Kidney epithelial cell (primary cell): ENCODE measurements at places on chromosomes 7 and 10.

GRCh38 chr7:110105840-110106239 lies 985.1 kb upstream of the LRRN3 start:
- DNase-seq: no peak

DNA sequence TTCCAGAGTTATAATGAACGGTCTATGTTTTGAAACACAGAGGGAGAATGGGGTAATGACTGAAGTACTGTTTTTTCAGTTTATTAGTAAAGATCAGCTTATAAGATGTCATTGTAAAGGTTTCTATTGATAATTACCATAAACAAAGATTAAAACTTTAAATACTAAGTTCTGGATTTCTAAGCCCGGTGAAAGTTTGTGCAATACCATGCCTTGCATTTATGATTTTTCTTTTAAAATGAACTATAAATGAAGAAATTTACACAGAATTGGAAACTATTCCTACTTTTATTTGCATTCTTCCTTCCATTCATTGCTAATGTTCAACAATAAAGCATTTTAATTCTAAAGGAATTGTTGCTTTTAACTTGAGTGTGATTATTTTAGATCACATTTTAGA lies 4.9 kb downstream of the MEOX2 start:
- no peak for DNase-seq

DNA sequence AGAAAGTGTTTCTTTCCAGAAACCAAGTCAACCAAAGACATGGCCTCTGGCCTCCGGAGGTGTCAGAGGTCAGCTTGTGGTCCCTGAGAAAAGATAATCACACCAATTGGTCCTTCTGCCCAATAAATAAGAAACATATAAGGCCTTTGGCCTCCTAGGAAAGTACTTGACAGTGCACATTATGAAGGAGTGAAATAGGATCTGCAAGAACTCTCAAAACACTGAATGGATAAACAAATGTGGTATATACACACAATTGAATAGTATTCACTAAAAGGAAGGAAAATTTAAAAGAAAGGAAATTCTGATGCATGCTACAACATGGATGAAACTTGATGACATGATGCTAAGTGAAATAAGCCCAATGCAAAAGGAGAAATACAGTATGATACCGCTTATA lies 35.4 kb upstream of the NRF1 start:
- DNase-seq: no peak

- DNase-seq: no peak
Measured at GRCh38 chr7:22181663-22182062, 175.3 kb downstream of the RAPGEF5 start.

- no peak for DNase-seq
Measured at GRCh38 chr7:112550468-112551060, 69.8 kb downstream of the LSMEM1 start.

DNA sequence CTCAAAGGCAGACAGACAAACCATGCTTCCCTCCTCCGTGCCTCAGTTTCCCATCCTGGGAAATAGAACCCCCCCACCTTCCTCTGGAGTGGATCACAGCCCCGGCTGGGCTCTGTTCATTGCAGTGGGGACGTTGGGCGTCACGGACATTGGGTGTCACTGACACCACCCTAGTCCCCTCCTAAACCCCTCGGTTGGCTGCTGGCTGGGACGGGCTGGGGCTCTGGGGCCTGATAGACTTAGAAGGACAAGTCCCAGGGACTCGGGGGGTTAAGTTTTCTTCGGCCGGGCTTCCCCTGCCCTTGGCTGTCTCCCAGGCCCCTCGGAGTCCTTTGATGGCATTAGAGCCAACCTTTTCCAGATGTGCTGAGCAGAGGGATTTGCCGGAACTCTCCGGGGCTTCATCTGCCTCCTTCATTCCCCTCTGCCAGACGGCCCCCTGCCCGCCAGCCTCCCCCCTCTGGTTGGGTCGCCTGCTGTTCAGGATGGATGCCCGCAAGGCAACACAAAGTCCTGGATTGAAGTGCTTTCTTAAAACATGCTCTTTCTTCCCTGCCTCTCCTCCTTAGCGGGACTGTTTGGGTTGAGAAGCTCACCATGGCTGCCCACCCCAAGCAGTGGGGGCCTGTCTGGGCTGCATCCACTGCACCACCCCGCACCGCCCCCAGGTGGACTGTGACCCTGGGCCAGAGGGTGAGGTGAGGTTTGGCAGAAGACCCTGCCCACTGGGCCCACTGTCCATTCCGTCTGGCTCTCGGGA lies 73.0 kb downstream of the COL26A1 start:
- no peak for DNase-seq

DNA sequence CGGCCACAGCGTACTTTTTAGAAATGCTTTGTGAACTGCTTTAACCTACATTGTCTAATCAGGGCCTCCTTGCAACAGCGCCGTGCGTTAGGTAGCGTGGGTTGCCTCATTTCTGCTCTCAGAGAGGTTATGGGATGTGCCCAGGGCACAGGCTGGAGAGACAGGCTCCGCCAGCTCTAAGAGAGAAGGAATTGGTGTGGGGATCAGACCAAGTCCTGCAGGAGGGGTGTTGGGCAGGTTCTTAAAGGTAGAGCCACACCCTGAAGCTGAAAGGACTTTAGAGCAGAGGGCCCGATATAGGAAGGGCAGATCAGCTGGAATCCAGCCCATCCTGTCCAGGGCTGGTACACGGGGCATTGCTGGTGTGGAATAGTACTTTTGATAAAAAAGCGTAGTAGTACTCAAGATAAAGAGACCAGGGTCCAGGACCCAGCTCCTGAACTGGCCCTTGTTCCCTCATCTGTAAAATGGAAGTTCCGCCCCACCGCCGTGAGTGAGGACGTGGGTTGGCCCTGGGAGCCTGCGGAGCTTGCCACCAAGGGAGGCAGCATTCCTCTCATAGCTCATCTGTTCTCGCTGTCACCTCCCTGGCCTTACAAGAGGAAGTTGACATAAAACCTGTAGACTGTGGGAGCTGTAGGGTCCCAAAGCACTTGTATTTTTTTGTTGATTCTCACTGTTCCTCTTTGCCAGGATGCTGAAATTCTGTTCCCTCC lies 37.2 kb downstream of the TMEM120A start:
- DNase-seq: no peak

- DNase-seq: no peak
Measured at GRCh38 chr10:97861924-97862323, 12.3 kb downstream of the GOLGA7B start.

DNA sequence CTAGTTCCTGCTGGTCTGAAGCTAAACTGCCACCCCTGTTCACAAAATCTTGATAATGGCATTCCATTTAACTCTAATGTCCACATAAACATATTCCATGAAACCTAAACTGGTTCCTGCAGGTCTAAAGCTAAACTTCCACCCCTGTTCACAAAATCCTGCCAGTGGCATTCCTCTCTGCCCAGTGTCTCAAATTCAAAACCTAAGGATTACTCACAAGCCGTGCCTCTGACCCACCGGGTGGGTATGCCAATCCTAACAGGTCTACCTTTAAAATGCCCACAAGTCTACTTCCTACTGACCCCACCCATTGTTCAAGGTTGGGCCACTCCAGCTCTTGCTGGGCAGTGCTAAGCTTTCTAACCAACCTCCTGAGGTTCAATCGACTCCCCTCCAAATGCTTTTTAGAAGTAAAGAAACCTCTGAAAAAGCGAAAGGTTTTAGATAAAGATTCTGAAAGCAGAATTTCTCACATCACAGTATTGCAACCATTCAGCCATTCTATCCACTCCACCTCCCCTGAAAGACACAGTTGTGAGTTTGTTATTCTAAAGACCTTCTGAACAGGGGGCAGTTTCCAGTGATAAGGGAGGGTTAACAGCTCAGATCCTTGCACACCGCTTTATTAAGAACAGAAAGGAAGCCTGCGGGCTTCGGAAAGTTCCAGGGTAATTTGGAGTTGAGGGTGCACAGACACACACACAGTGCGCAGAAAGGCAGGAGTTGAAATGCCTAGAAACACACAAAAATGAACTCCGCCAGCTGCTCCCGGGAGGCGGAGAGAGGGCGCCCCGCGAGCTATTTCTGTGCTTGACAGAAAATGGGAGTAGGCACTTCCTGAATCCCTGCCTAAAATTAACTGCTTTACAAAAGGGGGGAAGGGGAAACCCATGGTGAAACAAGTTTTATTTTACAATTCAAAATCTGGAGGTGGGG lies 87.7 kb downstream of the TNS3 start:
- DNase-seq: no peak

GRCh38 chr10:79346012-79346340 lies 1.3 kb upstream of the PPIF start:
- DNase-seq: no peak

DNA sequence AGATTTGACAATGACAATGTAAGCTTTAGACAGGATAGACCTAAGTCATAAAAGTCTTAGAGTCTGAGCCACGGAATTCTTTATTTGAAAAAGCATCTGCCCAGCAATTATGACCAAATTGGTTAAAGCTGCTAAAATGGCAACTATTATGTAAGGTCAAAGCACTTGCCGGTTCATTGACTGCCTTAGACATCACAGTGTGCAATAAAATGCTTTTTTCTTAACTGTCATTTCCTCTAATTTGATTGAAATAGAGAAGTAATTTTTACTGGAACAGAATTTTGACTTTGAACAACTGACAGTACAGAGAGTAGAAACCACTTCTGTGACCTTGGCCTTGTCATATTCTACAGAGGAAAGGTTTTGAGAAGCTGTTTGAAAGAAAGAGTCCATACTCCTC lies 142.9 kb downstream of the THSD7A start:
- no peak for DNase-seq
